ACHN (cell line): ENCODE measurements at places on chromosomes 12 and 14.

DNA sequence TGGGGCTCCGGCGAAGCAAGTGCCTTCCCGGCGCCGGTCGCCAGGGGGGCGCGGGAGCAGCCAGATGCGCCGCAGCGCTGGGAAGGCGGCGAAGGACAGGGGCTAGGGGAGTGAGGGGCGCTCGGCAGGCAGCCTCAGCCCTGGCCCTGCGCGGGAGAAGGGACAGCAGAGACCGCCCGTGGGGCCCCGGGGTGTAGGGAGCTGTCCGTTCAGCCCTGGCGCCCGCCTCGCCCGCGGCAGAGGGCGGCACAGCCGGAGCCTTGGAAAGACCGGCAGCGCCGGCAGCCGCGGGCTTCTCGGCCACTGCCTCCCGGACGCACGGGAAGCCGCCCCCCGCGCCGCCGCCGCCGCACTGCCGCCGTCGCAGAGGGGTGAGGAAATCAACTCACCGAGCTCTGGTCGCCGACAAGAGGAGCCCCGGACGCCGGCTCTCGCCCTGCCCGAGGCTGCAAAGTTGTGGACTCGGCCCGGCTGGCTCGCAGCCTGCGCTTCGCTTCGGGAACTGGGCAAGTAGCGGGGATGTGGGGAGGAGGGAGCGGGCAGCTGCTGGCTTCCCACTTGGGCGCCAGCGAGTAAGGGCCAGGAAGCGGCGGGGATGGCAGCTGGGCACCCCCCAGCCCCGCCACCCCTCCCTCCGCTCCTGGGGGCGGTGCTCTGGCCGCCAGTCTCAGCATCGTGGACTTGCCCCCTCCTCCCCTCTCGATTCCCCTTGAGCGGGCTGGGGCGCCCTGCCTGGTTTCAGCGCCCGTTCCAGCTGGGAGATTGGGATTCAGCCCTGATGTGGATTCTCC, at the start of gene ZDHHC22:
Gene ZDHHC22, minus strand, starts transcription at position 578 of the 791 bp plus-strand sequence. CDS start 2,053 bp downstream, outside the sequence.
- peak; percentile 35 for DNase-seq

DNA sequence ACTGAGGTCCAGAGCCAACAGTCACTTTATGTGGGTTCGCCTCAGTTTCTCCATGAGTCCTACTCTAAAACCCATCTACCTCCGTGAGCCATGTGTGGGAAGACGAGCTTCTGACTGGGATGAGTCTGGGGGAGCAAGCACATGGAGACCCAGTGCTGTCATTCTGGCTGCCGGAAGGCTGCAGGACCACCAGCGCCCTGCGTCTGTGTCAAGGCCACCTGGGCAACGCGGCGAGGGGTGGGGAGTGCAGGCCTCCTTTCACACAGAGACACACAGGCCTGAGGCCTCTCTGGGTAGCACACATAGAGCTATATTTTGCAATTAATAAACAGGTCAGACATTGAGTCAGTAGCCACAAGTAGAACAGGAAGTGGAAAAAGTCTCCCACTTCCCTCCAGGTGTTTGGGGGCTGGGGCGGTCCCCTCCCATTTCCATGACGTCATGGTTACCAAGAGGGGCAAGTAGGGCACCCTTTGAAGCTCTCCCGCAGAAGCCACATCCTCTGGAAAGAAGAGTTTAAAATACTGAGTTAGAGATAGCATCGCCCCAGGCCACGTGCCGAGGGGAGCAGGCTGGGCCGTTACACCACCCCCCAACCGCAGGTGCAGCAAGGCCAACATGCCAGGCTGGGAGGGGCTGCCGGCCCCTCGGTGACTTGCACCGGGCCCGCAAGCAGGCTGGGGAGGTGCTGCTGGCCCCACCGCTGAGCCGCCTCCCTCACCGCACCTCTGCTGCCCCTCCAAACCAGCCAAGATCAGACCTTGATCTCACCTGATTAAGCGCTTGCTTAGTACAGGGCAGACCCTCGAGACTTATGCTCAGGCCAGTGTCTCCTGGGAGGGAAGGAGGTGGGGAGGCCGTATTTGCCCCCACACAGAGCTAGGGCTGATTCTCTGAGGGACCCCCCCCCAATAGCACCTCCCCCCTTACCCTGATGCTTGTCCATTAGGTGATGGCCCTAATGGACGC, 32.7 kb downstream of the DAD1 start:
- DNase-seq: peak; percentile 30

- no peak for DNase-seq
Observed at GRCh38 chr12:113758165-113758924, 207.8 kb downstream of the RBM19 start.

GRCh38 chr14:102969060-102969791, 46.8 kb downstream of the AMN start:
- no peak for DNase-seq

GRCh38 chr12:124024263-124024678, 51.3 kb downstream of the ZNF664 start:
- no peak for DNase-seq

DNA sequence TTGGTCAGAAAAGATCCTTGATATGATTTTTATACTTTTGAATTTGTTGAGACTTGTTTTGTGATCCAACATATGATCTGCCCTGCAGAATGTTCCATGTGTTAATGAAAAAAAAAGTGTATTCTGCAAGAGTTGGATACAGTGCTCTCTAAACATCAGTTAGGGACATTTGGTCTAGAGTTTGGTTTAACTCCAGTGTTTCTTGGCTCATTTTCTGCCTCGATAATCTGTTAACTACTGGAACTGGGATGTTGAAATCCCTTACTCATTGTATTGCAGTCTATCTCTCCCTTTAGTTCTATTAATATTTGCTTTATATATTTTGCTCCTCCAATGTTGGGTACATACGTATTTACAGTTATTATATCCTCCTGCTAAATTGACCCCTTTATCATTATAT, 18.3 kb upstream of the TXNRD1 start:
- DNase-seq: no peak

GRCh38 chr12:114701104-114701414, 17.1 kb upstream of the TBX3 start:
- DNase-seq: no peak

GRCh38 chr12:113251404-113252070, 30.3 kb downstream of the TPCN1 start:
- DNase-seq: no peak

GRCh38 chr12:14956024-14956891, 5.1 kb downstream of the ARHGDIB start:
- DNase-seq: no peak

DNA sequence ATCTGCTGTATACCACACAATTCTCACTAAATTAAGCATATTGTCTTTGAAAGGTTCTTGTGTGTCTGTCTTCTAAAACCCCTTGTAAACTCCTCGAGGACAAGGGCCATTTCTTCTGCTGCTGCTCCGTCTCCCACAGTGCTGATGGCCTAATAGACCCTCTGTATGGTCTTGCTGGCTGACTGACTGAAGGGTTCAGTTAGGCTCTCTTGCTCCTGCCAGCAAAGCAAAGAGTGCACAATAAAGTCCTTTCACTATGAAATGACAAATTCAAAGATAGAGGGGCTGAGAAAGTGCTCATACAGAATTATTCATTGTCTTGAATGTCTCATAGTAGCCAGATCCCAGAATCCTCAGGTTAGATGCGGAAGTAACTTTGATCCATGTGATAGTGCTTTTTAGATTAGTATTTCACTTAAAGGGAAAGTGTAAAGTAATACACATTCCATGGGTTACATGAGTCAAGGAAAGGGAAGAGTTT, 14.2 kb upstream of the RIOX1 start:
- no peak for DNase-seq

DNA sequence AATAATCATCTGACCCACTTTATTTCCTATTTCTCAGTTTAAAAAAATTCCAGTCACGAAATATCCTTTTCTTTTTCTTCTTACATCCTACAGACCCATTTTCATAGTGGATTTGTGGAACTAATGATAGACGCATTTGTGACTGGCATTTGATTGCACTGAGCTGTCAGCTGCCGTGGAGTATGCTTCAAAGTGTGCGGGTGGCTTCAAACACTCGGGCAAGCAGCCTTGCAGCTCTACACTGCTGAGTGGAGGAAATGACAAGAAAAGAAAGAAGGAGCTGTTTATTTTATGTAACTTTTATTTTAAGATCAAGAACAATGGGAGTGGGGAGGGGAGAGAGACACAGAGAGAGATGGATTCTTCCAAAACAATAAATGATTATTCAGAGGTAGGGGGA, 112.8 kb upstream of the NAP1L1 start:
- no peak for DNase-seq

- DNase-seq: no peak
Observed at GRCh38 chr14:96042248-96042930, 3.2 kb downstream of the C14orf132 start.

DNA sequence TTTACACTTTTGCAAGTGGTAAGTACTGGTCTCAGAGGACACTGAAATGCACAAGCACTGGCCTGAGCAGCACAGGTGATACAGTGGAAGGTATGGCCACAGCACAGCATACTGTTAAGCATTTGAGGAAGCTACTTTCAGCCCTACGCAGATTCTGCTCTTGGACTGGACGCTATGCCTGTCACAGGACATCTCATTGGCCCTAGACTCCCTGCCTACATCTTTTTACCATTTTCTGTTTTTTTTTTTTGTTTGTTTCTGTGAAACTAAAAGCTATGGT, 144.2 kb upstream of the ABCD2 start:
- DNase-seq: no peak

DNA sequence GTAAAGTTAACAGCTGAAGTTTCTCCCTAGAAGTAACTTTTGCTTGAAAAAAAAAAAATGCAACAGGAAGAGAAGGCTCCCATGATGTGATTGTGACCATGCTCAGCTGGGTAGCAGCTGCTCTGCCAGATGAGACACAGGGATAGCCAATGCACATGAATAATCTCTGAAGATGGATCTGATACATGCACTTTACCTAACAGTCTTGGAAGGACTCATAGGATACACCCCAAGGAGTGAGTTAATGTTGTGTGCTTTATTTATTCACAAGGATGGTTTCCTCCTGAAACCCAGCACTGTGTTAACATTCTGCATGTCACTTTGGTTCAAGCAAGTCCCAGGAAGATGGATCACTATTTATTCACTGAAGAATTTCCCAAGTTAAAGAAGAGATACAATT, 46.5 kb downstream of the NDUFA12 start:
- DNase-seq: no peak

DNA sequence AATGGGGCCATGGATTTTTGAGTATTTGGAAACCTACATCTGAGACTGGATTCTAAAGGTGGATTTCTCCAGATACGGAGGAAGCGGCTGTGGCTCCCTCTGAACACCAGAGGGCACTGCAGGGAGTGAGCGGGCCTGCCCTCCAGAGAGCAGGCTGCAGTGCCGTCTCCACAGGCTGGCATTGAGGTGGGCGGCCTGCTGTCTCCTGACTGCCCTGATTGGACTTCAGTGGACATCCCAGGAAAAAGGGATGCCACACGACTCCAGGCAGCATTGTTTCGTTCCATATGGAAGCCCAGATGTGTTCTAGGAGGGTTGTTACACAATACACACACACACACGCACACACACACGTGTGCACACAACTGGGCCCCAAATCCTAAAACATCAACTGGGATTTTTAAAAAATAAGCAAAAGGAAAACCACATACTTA, 20.9 kb upstream of the ANO2 start:
- peak; percentile 71 for DNase-seq

DNA sequence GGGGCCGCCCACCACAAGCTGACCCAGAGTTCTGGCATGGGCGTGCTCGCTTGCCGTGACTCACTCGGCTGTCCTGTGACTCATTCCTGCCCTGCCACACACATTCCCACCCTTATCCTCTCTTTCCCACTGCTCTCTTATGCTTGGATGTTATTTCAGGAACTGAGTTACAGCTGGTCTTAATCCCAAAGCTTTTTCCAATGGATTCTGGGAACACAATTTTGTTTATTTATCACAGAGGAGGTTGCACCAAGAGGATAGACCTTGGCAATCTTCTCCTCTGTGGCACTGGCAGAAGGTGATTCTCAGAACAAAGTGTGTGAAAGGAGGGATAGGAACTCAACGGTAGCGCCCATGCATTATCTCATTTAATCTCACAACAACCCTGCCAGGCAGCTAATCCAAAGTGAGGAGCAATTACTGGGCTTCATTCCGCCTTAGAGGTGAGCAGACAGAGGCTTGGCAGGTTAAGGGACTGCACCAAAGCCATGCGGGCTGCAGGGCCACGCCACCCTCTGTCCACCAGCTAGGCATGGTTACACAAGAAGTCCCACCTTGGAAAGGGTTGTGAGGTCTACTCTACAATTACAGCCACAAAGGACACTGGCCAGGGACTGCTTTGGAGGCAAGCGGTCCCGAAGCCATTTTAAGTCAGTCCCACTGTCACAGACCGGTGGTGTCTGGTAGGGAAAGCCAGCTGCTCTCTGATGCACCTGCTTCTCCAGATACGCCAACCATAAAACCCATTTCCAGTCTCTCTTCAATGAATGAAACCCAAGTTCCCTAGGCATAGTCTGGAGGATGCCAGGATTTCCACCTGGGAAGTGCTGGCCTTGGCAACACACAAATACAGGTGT, 32.9 kb downstream of the SYNE3 start:
- peak; percentile 70 for DNase-seq

- no peak for DNase-seq
Observed at GRCh38 chr14:53380052-53380866, 227.1 kb upstream of the DDHD1 start.

GRCh38 chr12:24803430-24804245, 145.3 kb downstream of the BCAT1 start:
- no peak for DNase-seq

DNA sequence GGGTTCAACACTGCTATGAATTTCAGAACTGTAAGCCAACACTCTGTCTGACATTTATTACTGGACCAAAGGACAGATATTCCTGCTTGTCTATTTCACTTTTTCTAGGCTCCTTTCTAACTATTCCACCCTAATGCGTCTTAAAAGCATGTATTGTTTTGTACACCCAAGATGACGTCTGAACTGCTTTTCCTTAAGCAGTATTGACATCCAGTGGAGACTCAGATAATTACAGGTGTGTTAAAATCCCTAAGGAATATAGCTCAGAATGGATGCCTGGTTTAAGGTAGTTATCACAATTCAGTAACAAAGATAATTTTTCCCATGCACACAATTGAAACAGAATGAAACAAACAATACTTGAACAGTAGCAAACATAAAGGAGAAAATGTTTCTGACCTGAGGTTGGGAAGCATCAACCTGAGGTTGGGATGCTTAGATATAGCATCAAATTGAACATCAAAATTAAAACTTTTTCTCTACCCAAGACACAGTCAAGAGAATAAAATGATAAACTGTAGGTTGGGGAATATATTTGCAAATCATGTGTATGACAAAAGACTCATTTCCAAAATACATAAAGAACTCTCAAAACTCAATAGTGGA, 93.7 kb upstream of the PTPRR start:
- DNase-seq: peak; percentile 52

- peak; percentile 99 for DNase-seq
Observed at GRCh38 chr12:98644712-98645571, at the start of the genes APAF1 and IKBIP. Gene APAF1 (plus strand): TSS chr12:98645290. CDS start chr12:98648360, 3,070 bp downstream. Gene IKBIP (minus strand): TSS chr12:98644788. CDS start chr12:98644701, 87 bp downstream.

GRCh38 chr12:52200086-52200780, 8.4 kb upstream of the KRT80 start:
- DNase-seq: no peak

- no peak for DNase-seq
Observed at GRCh38 chr14:66105815-66106214, 380.4 kb upstream of the CCDC196 start.

DNA sequence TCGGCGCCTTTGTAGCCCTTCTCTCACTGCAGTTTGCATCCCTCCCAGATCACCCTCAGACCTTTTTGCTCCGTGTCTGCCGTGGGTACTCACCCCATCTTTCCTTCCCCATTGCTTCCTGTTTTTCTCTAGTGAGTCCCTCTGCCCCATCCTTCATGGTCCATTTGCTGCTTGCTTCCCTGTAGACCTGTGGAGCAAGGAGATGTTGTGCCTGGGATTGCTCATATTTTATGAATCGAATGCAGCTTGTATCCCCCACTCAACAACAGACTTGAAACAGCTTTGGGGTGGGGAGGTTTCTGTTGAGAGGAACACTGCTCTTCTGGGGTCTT, 661 bp downstream of the DENR start:
- peak; percentile 40 for DNase-seq

- peak; percentile 84 for DNase-seq
Observed at GRCh38 chr12:4562034-4562657, at the start of gene DYRK4. Gene DYRK4 (plus strand): TSS chr12:4562208. CDS start chr12:4562246, 38 bp downstream.
